ENCODE measurements at places on chromosomes 3 and 15.
A peak's percentile ranks its signal among the peaks of the same experiment; 100 is the strongest.

GRCh38 chr3:170204509-170204908, 17.7 kb upstream of the PRKCI start:
- no peak for DNase-seq

DNA sequence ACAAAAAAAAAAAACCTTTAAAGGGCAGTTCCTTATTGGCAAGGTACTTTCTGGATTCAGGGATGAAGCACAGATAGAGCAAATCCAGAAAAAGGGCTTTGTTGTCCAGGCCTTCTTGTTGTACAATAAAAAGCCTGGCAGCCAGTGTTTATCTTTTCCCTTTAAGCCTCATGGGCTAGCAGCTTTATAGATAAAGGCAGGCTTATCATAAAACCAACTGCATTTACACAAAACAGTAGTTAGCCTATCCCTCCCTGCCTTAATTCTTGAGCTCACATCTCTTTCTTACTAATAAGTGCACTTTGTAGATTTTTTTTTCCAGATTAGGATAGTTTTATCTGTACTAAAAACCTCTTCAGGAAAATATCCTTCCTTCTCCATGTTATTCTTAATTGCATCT, 662.8 kb upstream of the CCDC54 start:
- no peak for DNase-seq

DNA sequence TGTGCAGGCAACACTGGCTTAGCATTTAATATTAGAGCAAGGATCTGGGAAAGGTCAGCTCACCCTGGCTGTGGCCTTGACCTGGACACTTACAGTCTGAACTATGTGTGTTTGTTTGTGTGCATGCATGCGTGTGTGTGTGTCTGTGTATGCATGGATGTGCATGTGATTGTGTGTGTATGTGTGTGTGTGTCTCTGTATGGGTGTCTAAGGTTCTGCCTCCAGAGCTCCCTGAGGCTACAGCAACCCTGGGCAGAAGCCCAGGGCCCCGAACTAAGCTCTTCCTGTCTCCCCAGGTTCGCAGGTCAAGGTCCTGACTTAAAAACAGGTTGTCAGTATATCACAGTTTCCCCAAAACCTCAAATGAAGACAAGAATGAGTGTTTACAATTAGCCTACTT, 51.3 kb downstream of the SUSD5 start:
- DNase-seq: no peak

GRCh38 chr15:78414621-78415250, 23.3 kb upstream of the IREB2 start:
- no peak for DNase-seq

- DNase-seq: peak; percentile 60
Observed at GRCh38 chr15:41606997-41607396, 48.0 kb downstream of the TYRO3 start.

DNA sequence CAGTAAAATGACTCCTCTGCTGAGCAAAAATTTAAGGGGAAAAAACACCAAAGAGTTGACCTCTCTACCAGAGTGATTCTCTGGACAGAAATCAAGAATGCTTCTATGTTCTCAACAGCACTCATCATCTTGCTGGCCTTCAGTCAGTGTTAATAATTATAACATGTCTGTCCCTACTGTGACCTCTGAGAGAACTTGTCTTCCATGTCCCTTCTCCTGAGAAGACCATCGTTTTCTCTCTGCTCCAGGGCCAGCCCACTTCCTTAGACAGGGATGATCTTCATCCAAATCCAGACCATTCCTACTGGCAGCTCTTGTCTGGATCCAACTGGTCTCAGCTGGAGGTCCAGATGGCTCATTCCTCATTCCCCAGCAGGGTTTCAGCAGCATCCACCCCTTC, 139.0 kb upstream of the NECTIN3 start:
- DNase-seq: no peak

- no peak for DNase-seq
Observed at GRCh38 chr3:186964071-186964470, 33.7 kb downstream of the ST6GAL1 start.

DNA sequence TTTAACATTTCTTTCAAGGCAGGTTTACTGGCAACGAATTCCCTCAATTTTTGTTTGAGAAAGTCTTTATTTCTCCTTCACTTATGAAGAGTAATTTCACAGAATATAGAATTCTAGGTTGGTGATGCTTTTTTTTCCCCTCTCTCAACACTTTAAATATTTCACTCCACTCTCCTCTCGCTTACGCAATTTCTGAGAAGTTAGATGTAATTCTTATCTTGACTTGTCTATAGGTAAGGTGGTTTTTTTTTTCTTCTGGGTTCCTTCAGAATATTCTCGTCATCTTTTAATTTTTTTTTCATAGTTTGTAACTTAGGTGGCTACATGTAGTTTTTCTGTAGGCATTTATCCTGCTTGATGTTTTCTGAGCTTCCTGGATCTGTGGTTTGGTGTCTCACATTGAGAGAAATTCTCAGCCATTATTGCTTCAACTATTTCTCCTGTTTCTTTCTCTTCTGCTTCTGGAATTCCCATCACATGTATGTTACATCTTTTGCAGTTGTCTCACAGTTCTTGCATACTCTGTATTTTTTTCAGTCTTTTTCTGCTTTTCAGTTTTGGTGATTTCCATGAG, 189.4 kb upstream of the GOLGA6L4 start:
- no peak for DNase-seq

GRCh38 chr3:144107923-144108322, 136.3 kb downstream of the DIPK2A start:
- no peak for DNase-seq

DNA sequence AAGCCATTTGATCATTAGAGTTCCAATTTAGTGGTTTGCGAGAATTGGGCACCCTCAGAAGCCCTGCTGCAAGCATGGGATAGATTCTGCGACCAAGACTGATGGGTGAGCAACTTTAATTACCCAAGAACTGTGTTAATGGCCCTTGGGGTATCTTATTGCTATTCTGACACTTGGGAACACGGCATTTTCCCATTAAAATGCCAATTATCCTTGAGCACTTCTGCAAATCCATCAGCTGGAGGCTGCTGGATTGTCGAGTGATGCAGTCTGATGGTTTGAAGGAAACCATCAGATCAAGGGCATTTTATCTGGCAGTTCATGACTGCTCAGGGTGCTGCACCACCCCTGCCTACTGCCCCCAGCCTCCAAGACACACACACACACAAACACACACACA, 183.6 kb upstream of the PROK2 start:
- DNase-seq: no peak

DNA sequence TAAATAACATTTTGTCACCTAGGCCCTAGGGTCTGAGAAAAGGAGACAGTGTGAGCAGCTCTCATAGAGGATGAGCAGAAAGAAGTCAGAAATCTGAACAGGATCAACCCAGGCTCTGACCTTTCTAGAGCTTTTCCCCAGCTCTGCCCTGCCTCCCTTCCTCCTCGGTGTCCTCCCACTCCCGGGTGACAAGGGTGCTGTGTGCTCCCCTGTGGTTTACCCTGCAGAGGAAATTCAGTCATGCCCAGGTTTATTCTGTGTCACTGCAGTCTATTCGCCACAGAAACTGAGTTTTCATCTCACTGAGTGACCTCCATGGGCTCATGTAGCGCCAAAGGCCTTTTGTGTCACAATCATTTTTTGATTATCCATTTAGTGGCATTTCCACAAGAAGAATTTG, 76.6 kb downstream of the IL12A start:
- no peak for DNase-seq

GRCh38 chr15:75920079-75920478, 16.4 kb downstream of the FBXO22 start:
- DNase-seq: no peak

- peak; percentile 85 for DNase-seq
Observed at GRCh38 chr3:149575961-149576564, 81.8 kb downstream of the WWTR1 start.

DNA sequence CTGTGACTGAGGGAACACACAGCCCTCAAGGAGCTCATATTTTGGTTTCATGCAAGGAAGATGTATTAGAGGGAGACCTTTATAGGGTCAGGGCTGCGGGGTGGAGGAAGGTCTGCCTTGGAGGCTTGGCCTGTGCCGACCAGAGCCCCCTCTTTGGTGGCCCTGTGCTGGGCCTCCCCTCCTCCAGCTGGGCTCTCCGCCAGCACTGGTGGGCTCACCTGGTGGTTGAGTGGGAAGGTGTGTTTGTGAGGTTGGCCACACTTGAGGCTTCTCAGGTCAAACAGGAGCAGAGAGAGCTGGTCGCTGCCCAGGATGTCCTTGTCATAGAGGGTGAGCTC, 2.6 kb downstream of the PLA2G4F start:
- DNase-seq: no peak

GRCh38 chr15:45842151-45842550, 207.3 kb downstream of the SQOR start:
- DNase-seq: no peak

DNA sequence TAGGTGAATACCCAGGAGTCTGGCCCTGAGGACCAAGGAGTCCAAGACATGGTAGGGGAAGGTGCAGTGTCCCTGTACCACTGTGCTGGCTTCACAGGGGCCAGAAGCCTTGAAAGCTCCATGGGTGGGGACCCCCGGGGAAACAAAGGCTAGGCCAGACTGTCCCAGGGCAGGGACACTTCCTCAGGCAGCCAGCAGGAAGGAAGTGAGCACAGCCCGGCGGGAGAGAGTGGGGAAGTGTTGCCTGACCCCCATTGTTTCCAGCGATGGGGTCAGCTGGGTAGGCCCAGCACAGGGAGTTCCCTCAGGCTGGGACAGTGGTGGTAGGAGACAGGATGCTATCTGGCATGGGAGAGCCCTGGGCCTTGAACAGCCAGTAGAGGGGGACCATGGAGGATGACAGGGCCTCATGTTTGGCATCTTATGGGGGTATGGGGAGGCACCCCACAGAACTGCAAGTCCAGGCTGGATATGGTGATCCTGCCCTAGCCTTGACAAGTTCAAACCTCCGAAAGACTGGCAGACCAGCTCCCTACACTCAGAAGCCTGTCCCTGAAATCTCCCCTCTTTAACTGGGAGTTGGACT, 1.2 kb upstream of the HYAL2 start:
- no peak for DNase-seq

DNA sequence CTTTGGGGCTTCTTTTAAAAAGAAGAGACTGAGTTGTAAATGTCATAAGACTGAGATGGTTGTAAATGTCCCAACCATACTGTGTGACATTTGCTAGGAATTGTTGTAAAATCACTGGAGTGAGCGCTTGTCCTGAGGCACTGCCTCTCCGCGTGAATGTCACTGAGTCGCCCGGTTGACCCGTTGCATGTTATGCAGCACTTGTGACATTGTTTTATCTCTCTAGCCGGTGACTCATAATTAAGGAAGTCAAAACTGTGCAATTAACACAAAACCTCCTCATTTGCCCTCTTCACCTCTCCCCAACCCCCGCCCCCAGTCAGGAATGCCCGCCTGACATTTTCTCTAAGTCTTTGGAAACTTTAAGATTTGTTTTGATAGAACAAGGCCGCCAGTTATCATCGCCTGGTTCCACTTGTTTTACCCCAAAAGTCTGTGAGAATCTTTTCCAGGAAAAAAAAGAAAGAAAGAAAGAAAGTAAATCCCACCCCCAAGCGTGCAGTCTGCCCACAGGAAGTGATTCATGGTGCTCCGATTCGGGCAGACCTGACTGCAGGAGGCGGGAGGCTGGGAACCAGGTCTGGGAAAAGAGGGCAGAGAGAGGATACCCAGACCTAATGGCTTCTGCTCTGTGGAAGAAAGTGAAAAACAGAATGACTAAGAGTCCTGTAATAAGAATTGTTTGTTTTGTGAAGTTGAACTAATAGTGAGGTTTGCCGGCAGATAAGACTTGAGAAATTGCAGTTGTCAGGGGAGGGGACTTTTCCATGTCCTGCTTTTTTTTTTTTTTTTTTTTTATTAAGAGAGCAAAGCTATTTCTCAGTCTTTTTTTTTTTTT, 84.8 kb downstream of the SMAD3 start:
- DNase-seq: peak; percentile 98

GRCh38 chr3:46464326-46465195, at the start of gene LTF:
Gene LTF (minus strand): TSS chr3:46464905. CDS start chr3:46464867, 38 bp downstream.
- no peak for DNase-seq

- DNase-seq: peak; percentile 73
Observed at GRCh38 chr3:8793242-8793641, 23.8 kb upstream of the OXTR start.

- DNase-seq: no peak
Observed at GRCh38 chr3:14216257-14217048, 37.8 kb downstream of the LSM3 start.

- DNase-seq: no peak
Observed at GRCh38 chr3:89925976-89926375, 818.6 kb downstream of the EPHA3 start.

DNA sequence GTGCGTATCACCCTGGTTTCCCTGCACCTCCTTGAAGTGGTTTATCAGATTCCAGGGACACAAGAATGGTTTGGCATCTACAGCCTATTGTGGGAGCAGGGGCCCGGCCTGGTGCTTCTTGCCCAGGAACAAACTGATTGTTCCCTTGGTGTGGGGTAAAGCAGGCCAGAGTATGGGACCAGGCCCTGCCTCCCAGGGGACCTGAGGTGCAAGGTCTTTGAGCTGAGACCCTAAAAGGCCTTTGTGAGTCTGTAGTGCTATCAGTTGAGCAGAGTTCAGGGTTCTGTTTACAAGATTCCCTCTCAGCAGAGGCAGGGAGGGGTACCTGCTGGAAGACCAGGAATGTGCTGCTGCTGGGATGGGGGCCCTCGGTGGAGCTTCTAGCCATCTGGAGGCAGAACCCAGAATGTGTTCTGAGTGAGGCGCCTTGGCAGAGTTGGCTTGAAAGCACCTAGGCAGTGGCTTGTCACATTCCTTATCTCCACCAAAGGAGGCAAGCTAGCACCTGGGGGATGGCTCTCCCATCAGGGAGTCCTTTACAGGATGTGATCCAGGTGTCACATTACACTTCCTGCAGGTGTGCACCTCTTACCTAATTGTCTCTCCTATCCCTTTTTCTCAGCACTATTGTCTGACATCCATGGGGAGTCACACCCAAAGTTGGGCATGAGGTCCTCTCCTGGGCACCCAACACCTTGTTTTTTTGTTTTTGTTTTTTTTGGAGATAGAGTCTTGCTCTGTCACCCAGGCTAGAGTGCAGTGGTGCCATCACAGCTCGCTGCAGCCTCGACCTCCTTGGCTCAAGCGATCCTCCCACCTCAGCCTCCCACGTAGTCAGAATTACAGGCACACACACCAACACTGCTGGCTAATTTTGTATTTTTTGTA, 13.1 kb downstream of the FLNB start:
- no peak for DNase-seq

DNA sequence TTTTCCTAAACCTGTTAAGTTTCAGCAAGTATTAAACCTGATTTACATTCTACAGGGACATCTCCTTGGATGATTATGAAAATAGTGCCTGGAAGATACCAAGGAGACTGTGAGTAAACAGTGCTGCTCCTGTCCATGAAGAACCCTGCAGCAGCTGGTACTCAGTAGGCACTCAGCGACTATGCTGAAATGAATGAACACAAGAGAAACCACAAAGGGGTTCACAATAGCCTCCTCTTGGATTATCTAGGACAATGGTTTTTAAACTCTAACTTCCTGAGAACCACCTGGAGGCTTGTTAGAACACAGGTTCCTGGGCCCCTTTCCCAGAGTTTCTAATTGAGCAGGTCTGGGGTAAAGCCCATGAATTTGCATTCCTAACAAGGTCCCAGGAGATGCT, 488.4 kb upstream of the UBE2E2 start:
- DNase-seq: no peak

GRCh38 chr3:40924559-40925141, 274.7 kb upstream of the CTNNB1 start:
- no peak for DNase-seq

Data from kidney epithelial cell (primary cell).